CD4-positive, alpha-beta T cell treated with Interleukin-21 for 1 hour (primary cell): ENCODE measurements at places on chromosomes 11 and 22.

DNA sequence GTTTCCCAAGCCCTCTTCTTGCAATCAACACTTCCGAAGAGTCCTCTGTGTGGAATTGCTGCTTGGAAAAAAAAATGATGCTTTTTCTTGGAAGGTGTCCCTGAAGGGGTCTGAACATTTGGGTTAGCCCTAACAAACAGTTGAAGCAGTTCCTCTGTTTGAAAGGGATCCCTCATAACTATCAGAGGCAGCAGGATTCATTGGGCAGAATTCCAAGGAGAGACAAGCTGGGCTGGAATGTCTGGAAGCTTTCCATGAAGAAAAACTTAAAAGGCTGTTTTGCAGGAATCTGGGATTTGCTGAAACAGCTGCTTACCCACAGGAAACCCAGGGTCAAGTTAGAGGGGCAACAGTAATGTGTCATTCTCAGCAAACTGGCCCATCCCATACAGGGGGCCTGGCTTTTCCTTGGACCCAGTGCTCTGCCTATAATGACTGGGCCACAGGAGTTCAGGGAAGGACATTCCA is 3.1 kb downstream of the CSNK2A3 start:
- no peak for DNase-seq

GRCh38 chr11:71459076-71459766 is 6.2 kb downstream of the NADSYN1 start:
- no peak for DNase-seq

GRCh38 chr11:71432761-71433647 is 15.2 kb downstream of the DHCR7 start:
- no peak for DNase-seq

GRCh38 chr11:117604336-117604995 is 192.6 kb downstream of the DSCAML1 start:
- DNase-seq, result no peak

GRCh38 chr22:42696331-42696967 is 24.2 kb downstream of the A4GALT start:
- DNase-seq, result no peak

- DNase-seq, result no peak
Measured at GRCh38 chr22:46528121-46528610, 9.3 kb downstream of the CELSR1 start.

DNA sequence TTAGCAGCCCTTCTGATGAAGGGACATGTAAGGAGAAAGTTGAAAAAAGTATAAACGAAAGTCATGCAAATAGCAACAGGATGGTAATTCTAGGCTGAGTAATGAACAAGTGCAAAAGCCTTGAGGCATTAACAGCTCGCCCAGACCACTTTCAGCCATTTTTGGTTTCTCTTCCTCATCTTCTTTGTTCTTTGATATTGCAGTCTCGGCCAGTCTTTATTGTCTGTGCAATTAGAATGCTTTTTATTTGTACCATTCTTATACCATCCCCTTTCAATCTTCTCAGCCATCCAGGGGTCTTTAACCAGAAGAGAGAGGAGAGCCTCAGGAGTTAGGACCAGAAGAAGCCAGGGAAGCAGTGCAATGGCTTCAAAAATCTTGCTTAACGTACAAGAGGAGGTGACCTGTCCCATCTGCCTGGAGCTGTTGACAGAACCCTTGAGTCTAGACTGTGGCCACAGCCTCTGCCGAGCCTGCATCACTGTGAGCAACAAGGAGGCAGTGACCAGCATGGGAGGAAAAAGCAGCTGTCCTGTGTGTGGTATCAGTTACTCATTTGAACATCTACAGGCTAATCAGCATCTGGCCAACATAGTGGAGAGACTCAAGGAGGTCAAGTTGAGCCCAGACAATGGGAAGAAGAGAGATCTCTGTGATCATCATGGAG is 7.3 kb downstream of the TRIM34 start:
- DNase-seq, result no peak

GRCh38 chr11:73939096-73939495 is 11.7 kb upstream of the DNAJB13 start:
- no peak for DNase-seq

GRCh38 chr11:120522021-120522420 is 10.5 kb downstream of the GRIK4 start:
- no peak for DNase-seq

- DNase-seq, result no peak
Measured at GRCh38 chr11:112134473-112134872, 29.4 kb downstream of the IL18 start.

GRCh38 chr11:65685981-65686380 is 23.3 kb upstream of the RELA start:
- no peak for DNase-seq

DNA sequence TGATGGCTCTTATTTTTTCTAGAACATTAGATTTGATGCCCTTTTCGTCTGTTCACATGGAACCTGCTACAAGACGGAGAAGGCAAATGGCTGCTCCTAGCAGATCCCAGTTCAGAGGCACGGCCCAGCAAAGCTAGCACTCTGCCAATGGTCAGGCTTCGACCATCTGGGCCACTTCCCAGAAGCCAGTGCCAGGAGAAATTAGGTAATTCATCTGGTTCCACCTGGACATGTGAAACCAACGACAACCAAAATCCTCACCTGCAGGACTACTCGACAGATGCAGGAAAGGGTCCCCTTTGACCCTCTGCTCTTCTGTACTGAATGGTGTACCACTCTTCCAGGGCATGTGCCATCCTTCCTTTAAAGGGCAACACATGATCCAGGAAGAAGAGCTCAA is 25.4 kb downstream of the MICAL3 start:
- DNase-seq, result no peak

DNA sequence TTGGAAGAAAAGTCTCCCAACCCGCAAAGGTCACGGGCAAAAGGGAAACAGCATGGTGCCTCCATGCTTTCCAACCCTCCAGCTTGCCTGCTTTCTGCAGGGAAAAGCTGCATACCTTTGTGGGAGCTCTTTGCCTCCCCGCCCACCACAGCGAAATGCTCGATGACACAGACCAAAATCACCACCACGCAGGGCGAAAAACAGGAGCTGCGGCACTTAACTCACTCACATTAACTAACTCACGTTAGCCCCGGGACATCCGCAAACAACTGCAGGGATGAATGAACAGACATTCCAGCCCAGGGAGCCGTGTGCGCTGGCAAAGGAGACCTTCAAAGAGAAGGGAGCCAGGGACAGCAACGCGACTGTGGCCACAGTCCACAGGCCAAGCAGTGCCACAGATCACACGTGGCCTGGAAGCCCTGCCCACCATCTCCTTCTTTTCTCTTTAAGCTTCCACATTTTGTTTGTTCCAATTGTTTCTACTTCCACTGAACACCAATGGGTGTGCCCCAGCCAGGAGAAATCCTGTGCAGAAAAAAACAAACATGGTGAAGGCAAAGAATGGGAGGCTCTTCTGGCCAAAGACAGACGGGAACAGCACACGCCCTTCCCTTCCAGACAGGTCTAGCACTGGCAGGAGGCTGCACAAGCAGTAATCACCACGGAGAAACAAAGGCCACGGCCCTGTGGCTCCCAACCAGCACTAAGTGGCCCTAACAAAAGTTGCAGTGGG is 39.3 kb downstream of the DUSP8 start:
- no peak for DNase-seq

DNA sequence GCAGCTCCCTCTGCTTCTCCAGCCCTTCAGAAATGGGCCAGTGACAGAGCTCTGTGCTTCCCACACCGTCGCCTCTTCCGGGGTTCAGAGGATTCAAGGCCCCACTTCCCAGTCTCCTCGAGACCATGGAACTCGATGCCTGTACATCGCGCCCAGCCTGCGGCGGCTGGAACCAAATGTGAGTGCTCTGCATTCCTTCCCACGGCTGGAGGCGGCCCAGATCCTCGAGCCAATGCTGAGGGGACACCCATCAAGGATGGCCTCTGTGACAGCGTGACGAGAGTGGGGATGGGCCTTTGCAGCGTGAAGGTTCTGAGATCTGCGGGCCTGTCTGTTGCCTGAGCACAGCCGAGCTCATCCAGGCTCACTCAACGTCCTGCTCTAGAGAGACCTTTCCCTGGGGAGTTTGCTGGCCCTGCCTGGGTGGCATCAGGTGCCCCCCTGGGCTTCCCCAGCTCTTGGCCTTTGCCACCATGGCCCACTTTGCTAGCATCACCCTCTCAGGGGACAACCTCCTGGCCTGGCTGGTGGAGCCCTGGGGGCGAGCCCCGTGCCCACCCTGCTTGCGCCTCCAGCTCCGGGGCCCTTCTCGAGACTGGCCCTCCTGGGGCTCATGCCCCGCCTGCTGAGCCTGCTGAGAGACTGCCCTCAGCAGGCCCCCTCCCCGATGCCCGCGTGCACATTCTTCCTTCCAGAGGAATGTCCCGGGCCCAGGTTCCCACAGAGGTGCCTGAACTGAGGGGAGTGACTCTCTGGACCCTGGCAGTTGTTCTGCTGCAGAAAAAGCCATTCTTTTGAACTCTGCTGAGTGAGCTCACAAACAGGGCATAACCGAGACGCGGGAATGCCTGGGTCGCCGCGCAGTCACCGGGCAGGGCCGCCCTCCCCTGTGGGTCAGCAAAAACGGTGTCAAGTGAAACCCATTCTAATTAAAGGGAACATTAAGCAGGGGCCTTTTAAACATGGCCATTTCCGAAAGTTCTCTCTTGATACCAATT is 7.3 kb upstream of the MYEOV start:
- no peak for DNase-seq

- DNase-seq, result no peak
Measured at GRCh38 chr22:23034621-23035556, 35.4 kb upstream of the GNAZ start.

- peak; percentile 80 for DNase-seq
Measured at GRCh38 chr11:20363500-20364340, at the start of gene HTATIP2. Gene HTATIP2 (plus strand): TSS chr11:20363714. CDS start chr11:20364238, 524 bp downstream.

DNA sequence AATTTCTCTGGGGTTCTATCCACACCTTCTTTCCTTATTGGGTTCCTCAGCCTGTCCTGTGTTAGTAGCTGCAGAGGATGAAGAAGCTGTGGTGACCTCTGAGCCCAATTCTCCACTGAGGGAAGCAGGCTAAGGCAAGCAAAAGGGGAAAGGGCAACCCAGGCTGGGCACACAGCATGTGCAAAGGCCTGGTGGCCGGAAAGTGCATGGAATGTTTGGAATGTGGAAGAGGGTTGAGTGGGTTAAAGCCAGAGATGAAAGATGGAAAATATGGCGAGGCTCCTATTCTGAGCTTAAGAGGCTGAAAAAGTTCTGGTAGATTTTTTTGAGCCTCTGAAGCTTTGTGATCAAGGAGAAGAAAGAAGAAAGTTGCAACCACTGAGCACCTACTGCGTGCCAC is 247.1 kb downstream of the MIAT start:
- DNase-seq, result no peak

DNA sequence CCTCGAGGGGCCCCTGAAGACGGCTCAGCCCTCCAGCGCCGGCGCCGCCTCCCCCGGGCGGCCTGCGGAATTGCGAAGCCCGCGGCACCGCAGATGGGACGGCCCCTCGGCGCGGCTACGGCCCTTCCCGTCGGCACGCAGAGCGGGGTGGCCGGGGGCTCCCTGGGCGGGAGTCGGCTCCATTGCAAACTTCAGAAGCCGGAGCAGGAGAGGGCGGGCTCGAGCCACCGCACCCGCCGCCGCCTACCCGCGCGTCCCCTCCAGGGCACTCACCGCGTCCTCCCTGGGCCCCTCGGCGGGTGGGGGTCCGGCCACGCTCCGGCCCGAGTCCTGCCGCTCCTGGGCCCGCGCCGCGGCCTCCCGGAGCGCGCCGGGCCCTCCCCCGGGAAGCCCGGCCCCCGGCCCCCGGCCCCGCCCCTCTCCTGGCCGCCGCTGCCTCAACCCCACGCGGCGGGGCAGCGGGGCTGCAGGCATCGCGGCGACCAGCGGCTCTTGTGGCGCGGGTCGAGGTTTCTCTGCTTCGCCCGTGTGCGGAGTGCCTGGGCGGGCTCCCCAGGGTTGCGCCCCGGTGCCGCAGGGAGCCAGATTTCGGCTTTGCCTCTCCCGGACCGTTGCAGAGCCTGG is at the start of gene PACSIN3:
TSS of gene PACSIN3 (minus strand) at position 359 of the 624 bp plus-strand sequence. CDS start 3,707 bp downstream, outside the sequence.
- peak; percentile 42 for DNase-seq

GRCh38 chr11:106717222-106717621 is 301.1 kb downstream of the GUCY1A2 start:
- DNase-seq, result no peak

- DNase-seq, result no peak
Measured at GRCh38 chr22:28129319-28129962, 210.4 kb upstream of the PITPNB start.

DNA sequence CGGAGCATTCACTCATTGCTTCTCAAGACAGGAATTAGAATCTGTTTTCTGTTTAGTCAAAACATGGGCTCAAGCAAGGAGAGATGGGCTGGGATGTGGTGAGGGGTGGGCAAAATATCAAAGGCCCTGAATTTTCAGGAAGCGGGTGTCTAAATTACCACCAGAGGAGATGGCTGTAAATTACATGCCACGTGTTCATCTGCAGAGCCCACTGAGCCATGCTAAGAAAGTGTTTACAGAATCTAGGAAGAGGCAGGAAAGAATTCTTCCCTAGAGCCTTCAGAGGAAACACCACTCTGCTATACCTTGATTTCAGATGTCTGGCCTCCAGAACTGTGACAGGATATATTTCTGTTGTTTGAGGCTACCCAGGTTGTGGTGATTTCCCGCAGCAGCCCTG is 46.1 kb downstream of the CLMP start:
- no peak for DNase-seq

- no peak for DNase-seq
Measured at GRCh38 chr11:8285796-8286195, 22.1 kb upstream of the LMO1 start.

DNA sequence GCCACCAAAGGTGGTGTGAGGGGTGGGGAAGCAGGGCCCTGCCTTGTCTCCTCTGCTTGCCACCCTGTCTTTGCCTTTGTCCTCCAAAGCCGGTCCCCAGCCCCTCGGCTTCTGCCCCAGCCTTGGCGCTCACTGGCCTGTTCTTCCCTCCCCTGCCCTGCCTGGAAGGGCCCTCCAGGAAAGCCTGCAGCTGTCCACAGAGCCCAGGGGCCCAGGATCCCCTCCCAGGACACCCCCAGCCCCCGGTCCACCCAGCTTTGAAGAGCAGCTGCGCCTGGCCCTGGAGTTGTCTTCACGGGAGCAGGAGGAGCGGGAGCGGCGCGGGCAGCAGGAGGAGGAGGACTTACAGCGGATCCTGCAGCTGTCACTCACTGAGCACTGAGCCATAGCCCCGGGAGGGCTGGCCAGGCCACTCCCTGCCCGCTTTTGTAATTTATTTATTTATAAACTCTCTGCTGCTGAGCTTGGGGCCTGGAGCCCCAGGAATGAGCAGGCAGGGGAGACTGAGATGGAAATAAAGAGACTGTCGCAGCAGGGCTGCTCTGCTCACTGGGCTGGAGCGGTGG is 1.3 kb upstream of the SSH3 start:
- no peak for DNase-seq

- no peak for DNase-seq
Measured at GRCh38 chr22:44683881-44684280, 18.1 kb upstream of the PRR5 start.

- no peak for DNase-seq
Measured at GRCh38 chr11:119120639-119121007, 757 bp upstream of the HINFP start.

DNA sequence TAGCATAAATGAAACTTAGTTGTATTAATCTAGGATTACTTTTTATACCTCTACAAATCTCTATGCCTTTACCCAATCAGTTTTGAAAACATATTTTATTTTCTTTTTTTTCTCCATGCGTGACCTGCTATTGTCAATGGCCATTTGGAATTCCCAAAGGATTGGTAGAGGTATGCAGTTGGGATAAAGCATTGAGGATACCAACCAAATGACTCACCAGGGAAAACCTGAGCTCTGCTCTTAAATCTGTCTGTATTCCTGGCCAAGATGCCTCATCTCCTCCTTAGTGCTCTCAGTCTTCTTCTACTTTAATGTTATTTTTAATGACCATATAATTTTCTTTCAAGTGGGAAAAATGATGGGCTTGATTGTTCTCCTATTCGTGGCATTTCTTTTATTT is 61.9 kb downstream of the EHF start:
- no peak for DNase-seq

GRCh38 chr11:2912498-2912897 is 16.7 kb downstream of the PHLDA2 start:
- no peak for DNase-seq
